ENCODE measurements at places on chromosomes 4 and X.
A peak's percentile ranks its signal among the peaks of the same experiment; 100 is the strongest.

DNA sequence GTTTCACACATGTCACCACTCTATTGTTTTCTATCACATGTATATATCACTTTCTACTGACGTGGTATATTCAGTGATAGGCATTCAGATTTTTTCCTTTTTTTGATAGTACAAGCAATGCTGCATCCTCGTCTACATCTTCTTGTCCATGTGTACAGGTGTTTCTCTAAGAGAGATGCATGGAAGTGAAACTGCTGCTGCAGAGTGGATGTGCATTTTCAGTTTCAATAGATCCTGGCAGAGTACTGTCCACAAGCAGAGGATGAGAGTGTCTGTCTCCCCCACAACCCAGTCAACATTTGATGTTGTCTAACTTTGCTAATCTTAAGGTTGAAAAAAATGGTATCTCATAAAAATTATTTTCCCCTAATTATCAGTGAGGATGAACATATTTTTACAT lies 194.0 kb upstream of the CASK start:
- H3K27me3 ChIP-seq = no peaks in the 10 kb centered on the region
- H3K4me3 ChIP-seq = no peak overlapping the region

GRCh38 chrX:129007631-129008030 lies 515.7 kb downstream of the SMARCA1 start:
- no peaks in the 10 kb centered on the region for H3K4me1 ChIP-seq
- no peak overlapping the region for H3K27ac ChIP-seq
- no peak for DNase-seq

DNA sequence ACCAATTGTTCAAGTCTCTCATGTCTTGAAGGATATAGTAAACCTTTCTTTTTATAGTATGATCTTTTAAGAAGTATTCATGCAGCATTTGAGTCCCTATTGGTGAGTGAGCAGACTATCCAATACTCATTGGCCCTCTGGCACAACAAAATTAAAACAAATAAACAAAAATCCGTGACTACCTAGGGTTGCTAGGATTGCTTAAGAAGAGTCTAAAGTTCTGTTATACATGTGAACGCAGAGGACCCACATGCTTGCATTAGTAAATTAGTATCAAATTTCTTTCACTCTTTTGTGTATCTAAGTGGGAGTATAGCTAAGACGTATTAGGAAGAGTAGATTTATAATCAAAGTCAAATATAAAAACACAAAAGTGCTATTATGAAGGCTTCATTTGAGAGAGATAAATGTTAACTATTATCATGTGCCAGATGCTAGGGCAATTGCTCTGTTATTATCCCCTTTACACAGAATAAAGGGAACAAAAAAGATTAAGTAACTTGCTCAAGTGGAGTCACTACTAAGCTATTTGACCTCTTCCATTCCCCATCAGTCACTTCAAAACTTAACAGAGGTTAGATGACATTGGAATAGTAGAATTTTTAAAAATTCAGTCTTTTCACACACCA lies 29.2 kb upstream of the LARP1B start:
- H3K4me1 ChIP-seq = no peaks in the 10 kb centered on the region
- no peak overlapping the region for H3K27ac ChIP-seq

DNA sequence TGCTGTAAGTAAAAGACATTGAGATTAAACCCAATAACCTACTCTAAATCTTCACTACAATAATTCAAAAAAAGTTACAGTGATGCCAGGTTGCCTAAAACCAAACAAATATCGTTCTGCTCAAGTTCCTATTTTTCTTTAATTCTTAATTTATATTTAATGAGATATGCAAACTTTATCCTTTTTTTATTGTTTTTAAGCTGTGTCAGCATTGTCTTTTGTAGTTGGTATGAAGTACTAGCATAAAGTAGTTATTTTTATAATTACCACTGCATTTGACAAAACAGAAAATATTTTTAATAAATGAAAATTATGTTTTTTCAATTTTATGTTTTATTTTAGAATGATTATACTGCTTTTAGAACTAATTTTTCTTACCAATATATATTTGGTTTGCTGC lies 1431.1 kb upstream of the PCDH7 start:
- H3K27ac ChIP-seq = no peak overlapping the region
- H3K4me3 ChIP-seq = no peak overlapping the region
- no peaks in the 10 kb centered on the region for H3K4me1 ChIP-seq

DNA sequence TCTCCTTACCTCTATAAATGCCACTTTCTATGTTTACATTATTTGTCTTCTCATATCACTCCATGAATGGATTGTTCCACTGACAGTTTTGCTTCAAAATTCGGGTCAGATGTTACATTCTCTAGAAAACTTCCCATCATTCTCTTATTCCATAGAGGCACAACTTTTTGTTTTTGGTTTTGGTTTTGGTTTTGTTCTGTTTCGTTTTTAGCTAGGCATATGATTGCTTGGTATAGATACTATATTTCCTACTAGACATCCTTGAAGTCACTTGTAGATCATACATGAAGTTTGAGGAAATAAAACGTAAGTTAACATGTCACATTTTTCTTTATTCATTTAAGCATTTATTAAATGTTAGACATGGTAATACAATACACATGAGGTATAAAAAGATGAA lies 961.0 kb downstream of the PCDH18 start:
- H3K36me3 ChIP-seq = no peaks in the 10 kb centered on the region
- DNase-seq = no peak
- H3K27me3 ChIP-seq = no peaks in the 10 kb centered on the region
- no peak overlapping the region for H3K27ac ChIP-seq

DNA sequence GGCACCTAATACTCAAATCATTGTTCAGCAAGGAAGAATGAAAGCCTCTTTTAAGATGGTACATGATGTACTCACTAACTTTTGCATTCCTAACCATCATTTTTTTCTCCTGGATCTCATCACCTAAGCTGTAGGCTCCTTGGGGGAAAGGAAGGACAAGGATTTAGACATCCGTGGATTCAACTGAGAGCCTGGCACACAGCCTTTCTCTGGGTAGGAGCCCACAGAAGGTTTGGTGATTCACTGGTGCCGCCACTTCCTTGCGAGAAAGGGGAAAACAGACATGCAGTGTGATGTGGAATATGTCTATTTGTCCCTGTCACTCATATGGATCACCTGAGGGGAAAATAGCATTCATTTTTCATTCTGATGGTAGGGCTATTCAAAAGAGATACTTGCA lies 147.3 kb downstream of the PCDH7 start:
- no peaks in the 10 kb centered on the region for H3K36me3 ChIP-seq
- no peaks in the 10 kb centered on the region for H3K27me3 ChIP-seq
- H3K4me1 ChIP-seq = no peaks in the 10 kb centered on the region
- H3K27ac ChIP-seq = no peak overlapping the region

DNA sequence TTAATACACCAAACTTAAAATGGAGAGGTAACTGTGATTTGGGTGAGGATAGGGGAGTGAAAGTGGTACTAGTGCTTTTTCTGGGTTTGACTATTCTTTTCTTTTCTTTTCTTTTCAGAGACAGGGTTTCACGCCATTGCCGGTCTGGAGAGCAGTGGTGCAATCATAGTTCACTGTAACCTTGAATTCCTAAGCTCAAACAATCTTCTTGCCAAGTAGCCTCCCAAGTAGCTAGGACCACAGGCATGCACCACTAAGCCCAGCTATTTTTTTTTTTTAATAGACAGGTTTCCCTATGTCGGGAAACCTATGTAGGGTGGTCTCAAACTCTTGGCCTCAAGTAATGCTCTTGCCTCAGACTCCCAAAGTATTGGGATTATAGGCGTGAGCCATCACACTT lies 3.0 kb upstream of the ARMCX4 start:
- H3K27me3 ChIP-seq = peaks cover 1% of the 10 kb centered on the region
- DNase-seq = no peak
- no peaks in the 10 kb centered on the region for H3K36me3 ChIP-seq
- H3K4me1 ChIP-seq = peaks cover 3% of the 10 kb centered on the region

DNA sequence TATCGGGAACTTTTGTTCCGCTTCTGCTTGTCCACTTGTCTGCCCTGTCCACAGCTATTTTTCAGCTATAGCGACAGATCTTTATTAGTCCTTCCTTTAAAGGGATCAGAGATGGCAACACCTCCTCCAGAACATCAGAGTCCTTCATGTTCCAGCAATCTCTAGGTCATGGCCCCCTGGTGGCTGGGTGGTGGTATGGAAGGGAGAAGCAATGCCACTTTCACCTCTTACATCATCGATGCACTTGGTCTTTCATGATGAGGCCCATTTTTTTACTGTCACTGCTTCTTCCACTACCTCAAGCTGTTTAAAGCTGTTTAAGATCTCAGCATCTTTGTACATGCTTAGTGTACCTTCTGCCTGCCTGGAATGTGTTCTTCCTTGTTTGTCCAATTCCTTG lies 106.7 kb downstream of the ARHGAP6 start:
- H3K36me3 ChIP-seq = no peaks in the 10 kb centered on the region
- DNase-seq = peak; percentile 17
- H3K4me1 ChIP-seq = no peaks in the 10 kb centered on the region
- H3K27ac ChIP-seq = no peak overlapping the region

DNA sequence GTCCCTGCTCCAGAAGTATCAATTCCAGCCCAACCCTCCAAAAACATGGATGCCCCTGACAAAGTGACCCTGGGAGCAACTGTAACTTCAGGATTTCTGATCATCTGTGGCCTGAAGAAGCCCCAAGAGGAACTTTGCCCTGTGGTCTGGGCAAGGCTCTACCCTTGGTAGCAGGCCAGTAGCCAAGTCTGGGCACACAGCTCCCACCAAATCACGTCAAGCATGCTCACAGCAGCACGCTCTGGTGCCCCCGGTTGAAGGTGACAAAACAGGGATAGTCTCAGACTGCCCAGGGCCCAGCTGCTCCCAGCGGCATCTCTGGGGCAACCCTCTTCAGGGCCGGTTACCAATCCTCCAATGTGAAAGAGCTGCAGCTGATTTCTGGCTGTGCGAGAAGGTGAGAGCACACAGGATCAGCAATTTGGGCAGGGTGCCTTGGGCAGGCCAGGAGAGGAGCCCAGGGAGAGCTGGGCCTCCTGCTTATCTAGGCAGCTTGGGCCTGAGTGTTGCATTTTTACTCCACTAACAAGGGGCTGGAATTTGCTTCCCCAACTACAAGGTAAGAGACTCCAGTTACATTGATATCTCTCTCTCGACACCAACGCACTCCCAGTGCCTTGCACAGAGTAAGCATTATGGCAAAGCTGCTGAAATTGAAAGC lies 418.1 kb downstream of the BCOR start:
- no peak overlapping the region for H3K27ac ChIP-seq
- H3K4me3 ChIP-seq = no peak overlapping the region
- H3K36me3 ChIP-seq = no peaks in the 10 kb centered on the region
- H3K27me3 ChIP-seq = no peaks in the 10 kb centered on the region

- H3K4me3 ChIP-seq = no peak overlapping the region
- no peaks in the 10 kb centered on the region for H3K36me3 ChIP-seq
- H3K27me3 ChIP-seq = peaks cover 5% of the 10 kb centered on the region
- no peaks in the 10 kb centered on the region for H3K4me1 ChIP-seq
These were observed 93.0 kb downstream of the TSPAN7 start for GRCh38 chrX:38654302-38654701.

DNA sequence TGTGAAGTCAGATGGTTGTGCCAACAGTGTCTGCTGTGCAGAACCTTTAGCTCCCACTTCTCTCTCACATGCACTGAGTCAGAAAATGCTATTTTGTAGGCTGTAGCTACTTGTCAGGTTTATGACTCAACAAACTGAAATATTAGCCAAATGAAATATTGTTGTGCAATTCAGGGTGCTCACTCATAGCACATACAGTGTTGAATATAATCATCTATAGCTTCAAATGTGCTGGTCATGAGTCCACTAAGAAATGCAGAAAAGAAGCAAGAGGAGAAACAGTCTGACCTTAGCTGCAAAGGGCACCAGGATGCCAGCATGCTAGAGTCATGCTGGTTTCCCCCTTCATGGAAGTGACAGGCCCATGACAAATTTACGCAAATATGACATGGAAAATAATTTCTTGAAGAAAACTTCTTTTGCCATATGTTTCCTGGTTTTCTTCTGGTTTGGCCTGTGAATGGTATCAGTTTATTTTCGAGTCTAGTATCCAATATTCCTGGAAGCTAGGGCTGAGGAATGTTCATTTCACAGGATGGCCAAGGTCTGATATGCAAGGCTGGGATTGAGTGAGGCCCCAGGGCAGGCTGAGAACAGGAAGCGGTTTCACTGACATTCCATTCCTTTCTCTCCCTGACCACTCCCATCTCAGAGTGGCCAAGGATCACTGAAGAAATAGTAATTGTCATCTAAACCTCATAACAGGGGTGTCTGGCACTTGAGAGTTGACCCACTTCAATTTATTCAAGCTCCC lies 10.3 kb upstream of the CXCL2 start:
- no peak overlapping the region for H3K4me3 ChIP-seq
- H3K27me3 ChIP-seq = peaks cover 1% of the 10 kb centered on the region
- H3K36me3 ChIP-seq = no peaks in the 10 kb centered on the region
- DNase-seq = no peak
- no peak overlapping the region for H3K27ac ChIP-seq

DNA sequence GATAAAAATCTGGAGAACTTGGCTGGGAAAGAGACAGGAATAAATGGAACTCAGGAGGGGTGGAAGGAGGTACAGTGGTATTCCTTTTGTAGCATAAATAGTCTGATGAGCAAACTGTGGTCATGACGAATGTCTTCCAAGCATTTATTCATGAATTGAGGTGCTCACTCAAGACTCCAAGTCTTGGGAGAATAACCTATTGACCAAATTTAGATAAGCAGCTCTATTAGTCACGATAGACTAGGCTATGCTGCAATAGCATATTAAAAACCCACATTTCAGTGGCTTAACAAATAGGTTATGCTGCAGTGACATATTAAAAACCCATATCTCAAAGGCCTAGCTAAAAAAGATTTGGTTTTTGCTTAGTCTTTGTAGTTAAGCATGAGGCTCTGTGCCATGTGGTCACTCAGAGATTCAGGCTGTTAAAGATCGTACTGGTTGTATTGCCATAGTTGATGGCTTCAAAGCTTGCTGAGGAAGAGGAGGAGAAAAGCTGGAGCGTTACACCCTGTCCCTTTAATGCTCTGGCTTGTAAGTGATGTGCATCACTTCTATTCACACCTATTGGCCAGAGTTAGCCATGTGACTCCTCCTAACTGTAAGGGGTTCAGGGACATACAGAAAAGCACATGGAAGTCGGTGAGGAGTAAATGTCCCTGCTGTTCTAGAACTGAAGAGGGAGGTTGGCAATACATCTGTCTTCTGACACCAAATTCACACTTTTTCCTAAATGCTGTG lies 24.5 kb upstream of the CCDC149 start:
- H3K27me3 ChIP-seq = peaks cover 12% of the 10 kb centered on the region
- H3K4me1 ChIP-seq = no peaks in the 10 kb centered on the region
- peaks cover 6% of the 10 kb centered on the region for H3K36me3 ChIP-seq
- DNase-seq = no peak

DNA sequence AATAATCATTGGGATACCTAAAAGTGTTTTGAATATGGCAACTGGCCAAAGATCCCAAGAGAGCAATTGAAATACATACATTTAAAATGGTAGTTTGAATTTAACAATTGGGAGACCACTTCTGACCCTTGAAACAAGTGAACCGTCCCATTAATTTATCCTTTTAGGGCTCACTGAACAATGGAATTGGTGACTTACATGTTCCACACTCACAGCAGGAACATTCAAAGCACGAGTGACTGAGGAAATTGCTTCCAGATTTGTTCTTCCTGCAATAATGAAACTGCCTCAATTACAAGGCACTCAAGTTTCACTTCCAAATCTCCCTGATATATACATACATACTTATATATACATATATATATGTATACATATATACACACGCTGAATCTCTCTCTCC lies 20.6 kb downstream of the SLC39A8 start:
- DNase-seq = no peak
- H3K27ac ChIP-seq = no peak overlapping the region
- no peaks in the 10 kb centered on the region for H3K27me3 ChIP-seq
- H3K4me1 ChIP-seq = peaks cover 14% of the 10 kb centered on the region
- no peaks in the 10 kb centered on the region for H3K36me3 ChIP-seq

- no peak overlapping the region for H3K27ac ChIP-seq
- H3K4me3 ChIP-seq = no peak overlapping the region
- H3K36me3 ChIP-seq = no peaks in the 10 kb centered on the region
These were observed 233.5 kb downstream of the DCTD start for GRCh38 chr4:182683661-182684060.

All from memory B cell (primary cell).